SJCRH30 (cell line): ENCODE measurements at places on chromosomes 4 and X.

- no peaks in the 10 kb centered on the region for H3K36me3 ChIP-seq
- H3K4me1 ChIP-seq = peaks cover 21% of the 10 kb centered on the region
- no peaks in the 10 kb centered on the region for H3K27me3 ChIP-seq
- H3K4me3 ChIP-seq = no peak overlapping the region
Observed at GRCh38 chr4:119082661-119083060, 53.0 kb upstream of the MYOZ2 start.

- H3K27ac ChIP-seq = no peak overlapping the region
- H3K4me3 ChIP-seq = no peak overlapping the region
- DNase-seq = no peak
Observed at GRCh38 chrX:19046343-19047215, 62.7 kb upstream of the PHKA2 start.

GRCh38 chrX:149365061-149365460 is 140.0 kb downstream of the IDS start:
- no peak overlapping the region for H3K27ac ChIP-seq
- H3K4me3 ChIP-seq = no peak overlapping the region
- H3K4me1 ChIP-seq = no peaks in the 10 kb centered on the region
- DNase-seq = no peak

- no peak overlapping the region for H3K4me3 ChIP-seq
- no peak overlapping the region for H3K27ac ChIP-seq
- H3K27me3 ChIP-seq = no peaks in the 10 kb centered on the region
- no peaks in the 10 kb centered on the region for H3K36me3 ChIP-seq
Observed at GRCh38 chrX:118632862-118633261, 94.5 kb upstream of the IL13RA1 start.

- H3K36me3 ChIP-seq = no peaks in the 10 kb centered on the region
- no peak overlapping the region for H3K4me3 ChIP-seq
- peaks cover 9% of the 10 kb centered on the region for H3K27me3 ChIP-seq
- no peak overlapping the region for H3K27ac ChIP-seq
- H3K4me1 ChIP-seq = no peaks in the 10 kb centered on the region
Observed at GRCh38 chr4:147015491-147015890, 69.8 kb upstream of the TTC29 start.

GRCh38 chr4:69764311-69764710 is 3.9 kb upstream of the SULT1B1 start:
- DNase-seq = peak; percentile 17

- no peak overlapping the region for H3K4me3 ChIP-seq
- no peaks in the 10 kb centered on the region for H3K4me1 ChIP-seq
- H3K27ac ChIP-seq = no peak overlapping the region
Observed at GRCh38 chr4:87046121-87046551, 111.3 kb downstream of the AFF1 start.

DNA sequence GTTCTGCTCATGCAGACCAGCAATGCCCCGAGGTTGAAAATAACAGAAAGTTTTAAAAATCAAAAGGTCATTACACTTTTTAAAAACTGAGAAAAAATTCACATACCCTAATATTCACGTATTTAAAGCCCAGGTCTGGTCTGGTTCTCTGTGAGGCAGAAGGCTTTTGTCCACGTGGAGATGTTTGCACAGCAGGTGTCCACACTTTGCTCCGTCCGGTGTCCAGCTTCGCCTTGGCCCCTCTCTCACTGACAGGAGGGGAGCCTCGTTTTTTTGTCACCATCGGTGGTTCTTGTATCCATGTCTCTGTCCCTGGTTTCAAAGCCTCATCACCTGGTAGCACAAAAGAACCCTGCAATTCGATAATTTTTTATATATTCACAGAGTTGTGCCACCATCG is 434.6 kb upstream of the FRG1 start:
- H3K4me3 ChIP-seq = no peak overlapping the region
- DNase-seq = no peak
- H3K4me1 ChIP-seq = no peaks in the 10 kb centered on the region
- no peak overlapping the region for H3K27ac ChIP-seq
- H3K27me3 ChIP-seq = no peaks in the 10 kb centered on the region

DNA sequence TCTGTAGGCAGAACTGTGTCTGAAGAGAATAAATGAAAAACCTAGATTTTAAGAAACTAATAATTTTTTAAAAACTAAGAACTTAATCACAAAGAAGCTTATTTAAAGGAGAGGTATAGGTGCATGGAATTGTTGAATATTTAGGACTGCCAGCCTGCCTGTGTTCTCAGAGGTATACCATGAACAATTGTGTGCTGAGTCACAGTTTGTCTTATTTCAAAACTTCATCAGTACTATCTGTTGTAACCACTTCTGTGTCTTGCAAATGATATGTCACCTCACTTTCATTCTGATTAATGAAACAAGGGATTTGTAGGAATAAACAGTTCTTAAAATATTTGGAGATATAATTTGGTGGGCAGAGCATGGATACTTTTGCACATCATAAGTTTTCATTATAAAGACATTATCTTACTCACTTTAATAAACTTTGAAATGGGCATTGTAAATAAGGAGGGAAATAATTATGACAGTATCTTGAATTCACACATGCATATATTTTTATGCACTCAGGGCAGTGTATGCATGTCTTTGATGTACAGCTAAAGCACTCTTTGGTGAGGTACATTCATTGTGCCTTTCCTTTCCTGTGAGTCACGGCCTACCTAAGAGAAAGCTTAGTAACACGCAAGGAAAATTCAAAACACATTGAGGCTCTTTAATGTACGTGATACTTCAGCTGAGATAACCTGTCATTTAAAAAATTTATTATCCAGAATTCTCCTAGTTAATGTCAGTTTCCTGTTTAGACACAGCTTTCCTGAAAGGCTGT is 31.7 kb downstream of the STOX2 start:
- H3K4me3 ChIP-seq = no peak overlapping the region
- no peaks in the 10 kb centered on the region for H3K4me1 ChIP-seq
- H3K27me3 ChIP-seq = no peaks in the 10 kb centered on the region
- no peak overlapping the region for H3K27ac ChIP-seq

DNA sequence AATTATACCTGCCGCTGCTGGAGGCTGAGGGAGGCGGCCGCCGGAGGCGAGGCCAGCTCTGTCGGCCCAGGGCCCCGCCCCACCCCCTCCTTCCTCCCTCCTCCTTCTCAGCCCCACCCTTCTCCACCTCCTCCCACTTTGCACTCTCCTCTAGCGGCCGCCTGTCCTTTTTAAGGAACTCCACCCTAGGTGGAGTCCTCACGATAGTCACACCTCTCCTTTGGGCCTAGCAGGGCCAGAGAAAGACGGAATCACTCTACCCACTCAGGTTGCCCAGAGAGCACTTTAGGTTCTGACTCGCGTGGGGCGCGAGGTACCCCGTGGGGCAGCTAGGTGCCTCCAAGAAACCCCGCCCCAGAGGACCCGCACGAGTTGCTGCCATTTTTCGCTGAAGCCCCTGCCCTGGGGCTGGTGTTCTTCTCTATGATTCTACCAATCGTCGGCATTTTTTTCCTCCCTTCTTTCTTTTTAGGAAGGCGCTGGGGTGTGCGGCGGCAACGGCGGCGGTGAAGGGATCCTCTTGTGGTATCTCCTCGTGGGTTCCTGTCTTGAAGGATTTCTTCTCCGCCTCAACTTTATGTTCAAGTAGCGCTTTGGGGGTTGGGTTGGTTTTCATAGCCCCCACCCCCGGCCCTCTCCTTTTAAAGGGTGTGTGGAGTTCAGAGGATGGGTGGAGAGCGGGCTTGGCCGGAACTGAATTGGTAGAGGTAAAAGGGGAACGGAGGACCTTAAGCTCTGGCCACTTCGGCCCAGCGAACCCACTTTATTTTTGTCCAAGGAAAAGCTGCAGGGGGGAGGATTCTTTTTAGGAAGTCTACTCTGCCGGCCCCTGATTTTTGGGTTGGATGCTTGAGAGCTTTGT is at the start of gene KLF8:
KLF8 (plus strand) TSS at position 136 of the 862 bp plus-strand sequence. CDS start 979 bp downstream, outside the sequence.
- H3K27me3 ChIP-seq = no peaks in the 10 kb centered on the region
- no peaks in the 10 kb centered on the region for H3K36me3 ChIP-seq
- no peak within 1 kb of the TSS for H3K27ac ChIP-seq
- DNase-seq = no peak

- no peak for DNase-seq
- H3K4me1 ChIP-seq = no peaks in the 10 kb centered on the region
- H3K4me3 ChIP-seq = no peak overlapping the region
- peaks cover 5% of the 10 kb centered on the region; the same call in 1 of the 2 replicates for H3K36me3 ChIP-seq
Observed at GRCh38 chr4:1359144-1359501, 12.1 kb downstream of the UVSSA start.

- no peak overlapping the region for H3K27ac ChIP-seq
- H3K36me3 ChIP-seq = no peaks in the 10 kb centered on the region
- H3K4me1 ChIP-seq = no peaks in the 10 kb centered on the region
- DNase-seq = no peak
- no peaks in the 10 kb centered on the region for H3K27me3 ChIP-seq
Observed at GRCh38 chr4:44912980-44913379, 186.6 kb upstream of the GNPDA2 start.

- H3K27ac ChIP-seq = no peak overlapping the region
- H3K4me1 ChIP-seq = peaks cover 6% of the 10 kb centered on the region; the same call in 1 of the 2 replicates
- H3K4me3 ChIP-seq = no peak overlapping the region
- H3K27me3 ChIP-seq = no peaks in the 10 kb centered on the region; the same call in 1 of the 2 replicates
- peak; percentile 24 for DNase-seq
- H3K36me3 ChIP-seq = no peaks in the 10 kb centered on the region
Observed at GRCh38 chr4:57158221-57158620, 48.0 kb upstream of the IGFBP7 start.

GRCh38 chr4:22434895-22435294 is 81.0 kb downstream of the ADGRA3 start:
- DNase-seq = peak; percentile 19
- H3K27ac ChIP-seq = no peak overlapping the region
- H3K36me3 ChIP-seq = peaks cover 50% of the 10 kb centered on the region
- no peak overlapping the region for H3K4me3 ChIP-seq
- no peaks in the 10 kb centered on the region for H3K27me3 ChIP-seq
- H3K4me1 ChIP-seq = no peaks in the 10 kb centered on the region

DNA sequence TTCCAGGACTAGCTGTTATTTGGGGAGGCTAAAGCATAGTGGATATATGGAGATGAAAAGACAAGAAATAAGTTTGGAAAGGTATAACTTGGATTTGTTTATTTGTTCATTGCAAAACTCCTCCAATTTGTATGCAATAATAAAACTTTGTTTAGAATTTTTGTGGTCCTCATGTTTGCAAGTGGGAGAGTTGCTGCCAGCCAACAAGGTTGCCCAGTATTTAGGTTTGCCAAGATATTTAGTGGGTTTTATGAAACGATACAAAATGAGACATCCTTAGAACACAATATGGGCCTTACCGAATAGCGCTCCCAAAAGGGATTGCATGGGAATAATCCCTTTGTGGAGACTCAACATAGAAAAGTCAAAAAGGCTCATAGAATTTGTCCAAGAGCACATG is 162.1 kb downstream of the INPP4B start:
- DNase-seq = no peak
- no peaks in the 10 kb centered on the region for H3K36me3 ChIP-seq
- H3K4me1 ChIP-seq = no peaks in the 10 kb centered on the region
- no peaks in the 10 kb centered on the region for H3K27me3 ChIP-seq

GRCh38 chr4:2941138-2942036 is 21.8 kb downstream of the NOP14 start:
- no peaks in the 10 kb centered on the region for H3K27me3 ChIP-seq
- H3K36me3 ChIP-seq = peaks cover 70% of the 10 kb centered on the region
- H3K4me3 ChIP-seq = no peak overlapping the region
- peaks cover 2% of the 10 kb centered on the region; the same call in 1 of the 2 replicates for H3K4me1 ChIP-seq

- DNase-seq = no peak
- no peak overlapping the region for H3K27ac ChIP-seq
- no peaks in the 10 kb centered on the region for H3K36me3 ChIP-seq
- H3K27me3 ChIP-seq = no peaks in the 10 kb centered on the region
Observed at GRCh38 chr4:148114436-148114835, 327.8 kb downstream of the NR3C2 start.

DNA sequence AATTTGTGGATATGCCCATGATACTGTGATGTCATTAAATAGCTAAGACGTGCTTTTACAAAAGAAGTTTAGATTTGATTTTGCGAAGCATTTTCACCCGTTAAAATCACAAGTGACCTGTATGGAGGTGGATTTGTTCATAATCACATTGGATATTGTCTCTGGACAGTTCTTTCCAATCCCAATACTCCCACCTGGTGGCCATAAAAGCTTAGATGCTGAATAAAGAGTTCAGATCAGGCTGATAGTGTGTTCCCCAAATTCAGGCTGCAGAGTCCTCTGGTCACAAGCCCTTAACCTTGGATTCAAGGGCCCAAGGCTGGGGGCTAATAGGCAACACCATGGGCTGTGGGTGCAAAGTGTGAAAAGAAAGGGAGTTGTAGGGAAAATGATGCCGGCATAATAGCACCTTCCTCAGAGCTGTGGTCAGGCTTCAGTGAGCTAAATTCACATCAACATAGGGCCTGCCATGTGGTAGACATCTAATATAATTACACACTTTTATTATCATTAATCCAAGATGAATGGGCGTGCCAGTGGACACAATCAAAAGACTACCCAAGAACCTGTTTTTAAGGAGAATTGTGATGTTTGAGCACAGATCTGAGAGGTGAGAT is 28.1 kb downstream of the SMIM43 start:
- DNase-seq = peak; percentile 83
- H3K27me3 ChIP-seq = no peaks in the 10 kb centered on the region
- no peak overlapping the region for H3K4me3 ChIP-seq
- no peak overlapping the region for H3K27ac ChIP-seq
- H3K4me1 ChIP-seq = peaks cover 15% of the 10 kb centered on the region
- no peaks in the 10 kb centered on the region for H3K36me3 ChIP-seq

DNA sequence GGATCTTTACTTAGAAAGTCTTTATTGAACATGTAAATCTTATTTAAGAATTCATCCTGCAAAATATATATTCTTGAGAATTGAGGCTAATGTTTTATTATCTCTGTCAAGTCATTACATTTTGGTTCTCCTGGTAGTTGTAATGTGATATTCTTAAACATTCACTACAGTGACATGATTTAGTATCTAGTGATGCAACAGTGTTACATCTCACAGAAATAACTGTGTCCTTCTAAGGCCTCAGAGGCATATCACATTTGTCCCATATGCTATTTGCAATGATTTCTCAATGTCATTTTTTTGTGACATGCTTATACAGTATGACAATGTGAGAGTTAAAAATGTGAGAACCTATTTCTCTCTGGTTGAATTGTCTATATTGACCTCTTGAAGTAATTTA is 34.1 kb downstream of the PRRG1 start:
- no peaks in the 10 kb centered on the region for H3K36me3 ChIP-seq
- H3K4me1 ChIP-seq = no peaks in the 10 kb centered on the region
- H3K27me3 ChIP-seq = no peaks in the 10 kb centered on the region
- no peak for DNase-seq
- no peak overlapping the region for H3K4me3 ChIP-seq

DNA sequence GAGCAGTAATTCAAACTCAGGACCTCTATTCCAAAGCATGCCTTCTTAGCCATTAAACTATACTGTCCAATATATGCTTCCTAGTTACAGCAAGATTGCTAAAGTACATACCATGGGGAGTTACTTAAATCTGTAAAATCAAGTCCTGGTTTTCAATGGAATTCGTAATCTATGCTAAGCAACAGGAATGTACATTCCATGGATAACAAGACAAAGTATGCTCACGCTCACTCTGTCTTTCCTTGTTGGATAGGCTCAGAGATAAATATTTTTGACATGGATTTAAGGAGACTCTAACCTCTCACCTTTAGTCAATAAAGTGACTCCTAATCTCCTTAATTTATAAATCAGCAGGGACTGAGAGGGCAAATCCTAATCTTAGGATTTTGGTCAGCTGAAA is 47.3 kb upstream of the STK26 start:
- no peak overlapping the region for H3K27ac ChIP-seq
- no peaks in the 10 kb centered on the region for H3K27me3 ChIP-seq
- DNase-seq = no peak
- H3K4me3 ChIP-seq = no peak overlapping the region
- H3K4me1 ChIP-seq = no peaks in the 10 kb centered on the region
- no peaks in the 10 kb centered on the region for H3K36me3 ChIP-seq
